ENCODE measurements at places on chromosomes 12 and 14.

- DNase-seq = no peak
Measured at GRCh38 chr12:14885718-14886221, at the start of gene MGP. MGP (minus strand) TSS chr12:14885854; CDS start chr12:14885791, 63 bp downstream.

- no peak for DNase-seq
Measured at GRCh38 chr14:93564918-93565317, 134.2 kb downstream of the UNC79 start.

- DNase-seq = no peak
Measured at GRCh38 chr14:83309211-83309610, 1775.6 kb upstream of the SEL1L start.

- no peak for DNase-seq
Measured at GRCh38 chr14:101072945-101073597, 169.5 kb upstream of the RTL1 start.

DNA sequence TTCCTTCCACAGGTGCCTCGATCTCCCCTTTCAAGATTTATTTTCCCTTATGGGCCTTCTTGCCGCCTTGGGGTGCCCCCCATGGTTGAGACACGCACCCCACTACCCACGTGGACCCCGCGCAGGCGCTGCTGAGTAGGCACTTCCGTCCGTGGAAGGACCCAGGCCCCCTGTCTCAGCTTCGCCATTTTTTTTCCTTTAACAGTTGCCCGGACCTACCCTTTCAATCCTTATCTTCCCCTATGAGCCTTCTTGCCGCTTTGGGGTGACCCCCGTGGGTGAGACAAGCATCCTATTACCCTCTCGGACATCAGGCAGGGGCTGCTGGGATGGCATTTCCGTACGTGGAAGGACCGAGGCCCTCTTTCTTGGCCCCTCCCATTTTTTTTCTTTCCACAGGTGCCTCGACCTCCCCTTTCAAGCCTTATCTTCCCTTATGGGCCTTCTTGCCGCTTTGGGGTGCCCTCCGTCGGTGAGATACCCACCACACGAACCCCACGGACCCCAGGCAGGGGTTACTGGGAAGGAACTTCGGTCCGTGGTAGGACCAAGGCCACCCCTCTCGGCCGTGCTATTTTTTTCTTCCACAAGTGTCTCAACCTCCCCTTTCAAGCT lies 268.2 kb downstream of the ALG10 start:
- no peak for DNase-seq

DNA sequence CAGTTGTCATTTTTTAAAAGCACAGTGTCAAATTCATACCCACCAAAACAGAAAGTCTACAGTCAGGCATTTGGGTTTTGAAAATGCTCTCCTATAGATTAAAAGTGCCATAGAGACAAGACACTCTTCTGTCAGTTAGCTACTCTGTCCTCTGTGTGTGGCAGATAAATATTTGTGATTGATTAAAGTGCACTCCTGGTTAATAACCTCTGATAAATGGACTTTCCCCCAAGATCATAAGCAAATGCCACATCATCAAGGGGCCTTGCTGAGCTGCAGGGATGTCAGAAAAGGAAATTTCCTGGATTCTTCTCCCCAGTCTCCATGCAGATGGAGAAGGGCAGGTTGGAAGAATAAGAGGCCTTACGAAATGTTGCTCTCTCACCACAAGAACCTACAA lies 1329.5 kb upstream of the TMEM132C start:
- no peak for DNase-seq

DNA sequence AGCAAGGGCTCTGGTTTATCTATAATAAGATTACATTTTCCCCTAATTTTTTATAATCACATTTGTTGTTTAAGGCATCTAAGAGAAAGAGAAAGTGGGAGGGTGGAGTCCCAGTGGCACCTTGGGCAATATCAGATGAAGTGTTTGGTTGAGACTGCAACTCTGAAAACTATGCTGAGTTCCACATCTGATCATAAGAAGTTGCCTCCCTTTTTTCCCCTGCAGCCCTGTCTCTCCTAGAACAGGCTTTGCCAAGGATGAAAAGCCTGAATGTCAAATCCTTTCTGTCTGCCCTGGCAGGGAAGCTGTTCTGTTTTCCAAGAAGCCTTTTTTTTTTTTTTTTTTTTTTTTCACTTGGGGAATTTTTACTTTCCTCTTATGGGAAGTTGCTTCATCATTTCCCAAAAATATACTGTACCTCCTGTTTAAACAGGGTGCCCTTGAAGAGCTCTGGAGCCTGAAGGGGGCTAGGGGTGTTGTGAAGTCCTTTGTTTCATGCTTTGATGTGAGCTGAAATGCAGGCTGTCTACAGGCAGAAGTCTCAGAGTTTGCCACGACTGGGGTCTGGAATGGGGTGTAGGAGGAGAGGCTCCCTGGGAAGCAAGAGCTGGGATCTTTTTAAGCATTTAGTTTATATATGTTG lies 71.3 kb downstream of the SUSD6 start:
- DNase-seq = no peak

DNA sequence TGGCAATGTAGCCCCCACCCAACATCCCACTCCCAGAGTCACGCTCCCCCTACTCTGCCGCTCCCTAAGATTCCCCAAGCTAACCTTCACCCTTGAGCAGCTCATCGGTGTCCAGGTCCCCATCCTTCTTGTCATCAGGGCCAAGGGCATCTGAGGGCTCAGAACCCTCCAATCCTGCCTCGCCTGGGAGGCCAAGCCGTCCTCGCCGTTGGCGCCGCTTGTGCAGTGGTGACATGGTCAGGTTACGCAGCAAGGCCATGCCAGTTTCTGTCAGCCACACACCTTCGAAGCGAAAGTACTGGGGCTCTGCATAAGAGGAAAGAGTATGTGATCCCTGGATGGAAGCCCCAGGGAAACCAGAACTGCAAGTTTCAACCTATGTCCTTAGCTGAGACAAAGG lies 15.9 kb downstream of the KMT2D start:
- no peak for DNase-seq

DNA sequence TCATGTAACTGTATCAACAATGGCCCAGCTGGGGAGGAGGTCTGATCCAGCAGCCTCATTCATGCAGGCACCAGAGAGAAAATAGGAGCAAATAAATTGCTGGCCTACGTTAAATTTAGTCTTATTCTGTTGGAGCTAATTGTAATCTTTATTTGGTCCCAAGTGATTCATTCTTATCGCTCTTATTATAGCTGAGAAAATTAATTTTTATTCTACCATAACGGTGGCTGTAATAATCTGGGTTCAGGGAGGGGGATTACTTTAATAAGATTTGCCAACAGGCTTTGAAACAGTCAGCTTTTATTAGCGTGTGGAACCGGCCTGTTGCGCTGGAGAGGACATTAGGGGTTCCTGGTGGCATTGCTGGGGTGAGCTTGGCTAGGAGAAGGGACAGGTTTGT lies 254.9 kb downstream of the AACS start:
- DNase-seq = no peak

DNA sequence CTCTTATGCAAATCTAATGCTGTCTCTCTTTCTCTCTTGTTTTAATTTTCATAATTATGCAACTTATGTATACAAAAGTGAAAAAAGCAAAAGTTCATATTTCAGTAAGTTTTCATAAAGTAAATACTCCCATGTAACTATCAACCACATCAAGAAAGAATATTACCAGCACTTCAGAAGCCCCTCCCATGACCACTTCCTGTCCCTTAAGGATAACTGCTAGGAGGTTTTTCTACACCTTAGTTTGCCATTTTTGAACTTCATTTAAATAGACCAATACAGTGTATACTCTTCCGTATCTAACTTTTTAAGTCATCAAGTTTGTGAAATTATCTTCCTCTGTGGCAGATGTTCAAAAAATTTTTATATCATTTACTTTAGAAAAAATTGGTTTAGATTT lies 547 bp upstream of the OR4K15 start:
- DNase-seq = no peak

DNA sequence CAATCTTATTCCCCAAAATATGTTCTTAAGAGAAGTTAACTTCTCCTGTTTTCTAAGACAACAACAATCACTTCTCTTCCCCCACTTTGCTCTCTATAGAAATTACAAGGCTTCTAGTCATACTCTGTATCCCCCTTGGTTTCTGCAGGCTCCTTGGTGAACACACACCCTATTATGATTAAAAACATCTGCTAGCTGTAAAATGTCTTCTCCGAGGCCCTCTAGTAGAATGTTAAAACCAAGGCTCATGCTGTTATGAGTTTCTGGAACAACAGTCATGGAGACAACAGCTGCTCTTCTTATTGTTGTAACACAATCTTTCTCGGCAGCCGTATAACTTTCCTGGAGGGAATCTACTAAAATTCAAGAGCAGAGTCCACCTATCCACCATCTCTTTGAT lies 397.5 kb upstream of the CCDC196 start:
- no peak for DNase-seq

DNA sequence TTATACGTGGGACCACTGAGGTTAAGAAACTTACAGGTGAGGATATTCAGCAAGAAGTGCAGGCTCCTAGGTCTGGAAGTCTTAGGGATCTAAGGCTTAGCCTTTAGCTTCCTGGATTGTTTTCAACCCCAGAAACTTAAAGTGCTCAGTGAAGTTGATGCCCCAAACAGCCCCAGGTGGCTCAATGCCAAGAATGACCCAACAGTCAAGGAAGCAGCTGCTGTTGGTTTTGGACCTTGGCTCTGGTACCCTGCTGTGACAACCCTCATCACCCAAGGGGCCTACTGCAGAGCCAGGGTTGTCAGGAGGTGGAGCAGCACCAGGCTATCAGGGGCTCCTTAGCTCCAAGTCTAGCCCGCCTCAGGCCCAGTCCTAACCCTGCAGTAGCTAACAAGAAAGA lies 36.8 kb downstream of the VDR start:
- DNase-seq = no peak

DNA sequence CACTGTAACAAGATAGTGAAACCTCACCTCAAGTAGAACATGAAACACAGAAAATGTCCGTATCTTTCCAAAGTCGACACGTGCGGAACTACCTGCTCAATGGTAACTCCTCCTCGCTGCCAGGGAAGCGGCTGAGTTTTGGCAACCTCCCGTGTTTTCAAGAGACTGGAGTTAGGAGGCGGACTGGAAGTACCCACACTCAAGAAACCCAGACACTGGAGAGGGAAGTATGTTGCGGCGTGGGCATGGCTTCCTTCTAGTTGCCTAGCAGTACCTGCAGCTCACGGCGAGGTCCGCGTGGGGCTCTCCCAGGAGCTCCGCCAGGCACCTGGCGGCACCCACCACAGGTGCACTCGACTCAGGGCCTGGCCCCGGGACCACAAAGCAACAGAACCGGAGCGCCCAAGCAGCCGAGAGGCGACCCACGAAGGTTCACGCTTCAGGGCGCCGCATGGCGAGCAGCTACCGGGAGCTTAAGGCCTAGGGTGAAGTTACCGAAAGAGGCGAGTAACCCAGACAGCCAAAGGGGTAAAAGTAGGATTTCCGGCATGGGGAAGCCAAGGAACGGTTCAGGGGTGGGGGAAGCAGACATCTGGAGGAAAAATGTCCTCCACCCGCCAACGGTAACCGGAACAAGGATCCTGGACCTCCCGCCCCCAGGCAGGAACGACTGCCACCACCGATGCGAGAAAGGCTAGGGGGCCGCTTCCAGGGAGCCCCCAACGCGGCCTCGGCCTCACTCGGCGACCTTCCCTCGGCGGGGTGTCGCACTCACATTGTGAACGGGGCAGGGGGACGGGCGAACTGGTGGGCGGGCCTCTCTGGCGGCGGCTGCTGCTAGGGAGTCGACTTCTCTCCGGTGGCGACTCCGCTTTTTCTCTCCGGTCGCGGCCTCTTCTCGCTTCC lies 608 bp downstream of the PTGES3 start:
- DNase-seq = peak; percentile 25

DNA sequence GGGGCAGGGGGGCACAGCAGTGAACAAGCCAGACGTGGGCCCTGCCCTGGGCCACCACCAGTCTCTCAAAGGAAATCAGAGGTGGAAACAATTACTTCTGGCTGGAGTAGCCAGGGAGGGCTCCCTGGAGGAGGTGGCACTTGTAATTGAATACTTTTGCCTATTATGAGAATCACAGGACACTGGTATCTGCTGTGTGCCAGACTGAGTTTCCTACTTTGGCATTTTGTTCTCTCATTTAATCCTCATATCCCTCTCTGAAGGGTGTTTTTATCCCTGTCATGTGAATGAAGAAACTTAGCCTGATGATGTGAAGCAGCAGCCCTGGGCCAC lies 7.2 kb downstream of the FAM222A start:
- DNase-seq = no peak

GRCh38 chr12:48937170-48937569 lies 11.9 kb upstream of the FKBP11 start:
- DNase-seq = no peak

GRCh38 chr12:130414381-130414780 lies 76.7 kb downstream of the PIWIL1 start:
- DNase-seq = no peak

GRCh38 chr12:83476006-83476405 lies 789.3 kb downstream of the TMTC2 start:
- DNase-seq = no peak

DNA sequence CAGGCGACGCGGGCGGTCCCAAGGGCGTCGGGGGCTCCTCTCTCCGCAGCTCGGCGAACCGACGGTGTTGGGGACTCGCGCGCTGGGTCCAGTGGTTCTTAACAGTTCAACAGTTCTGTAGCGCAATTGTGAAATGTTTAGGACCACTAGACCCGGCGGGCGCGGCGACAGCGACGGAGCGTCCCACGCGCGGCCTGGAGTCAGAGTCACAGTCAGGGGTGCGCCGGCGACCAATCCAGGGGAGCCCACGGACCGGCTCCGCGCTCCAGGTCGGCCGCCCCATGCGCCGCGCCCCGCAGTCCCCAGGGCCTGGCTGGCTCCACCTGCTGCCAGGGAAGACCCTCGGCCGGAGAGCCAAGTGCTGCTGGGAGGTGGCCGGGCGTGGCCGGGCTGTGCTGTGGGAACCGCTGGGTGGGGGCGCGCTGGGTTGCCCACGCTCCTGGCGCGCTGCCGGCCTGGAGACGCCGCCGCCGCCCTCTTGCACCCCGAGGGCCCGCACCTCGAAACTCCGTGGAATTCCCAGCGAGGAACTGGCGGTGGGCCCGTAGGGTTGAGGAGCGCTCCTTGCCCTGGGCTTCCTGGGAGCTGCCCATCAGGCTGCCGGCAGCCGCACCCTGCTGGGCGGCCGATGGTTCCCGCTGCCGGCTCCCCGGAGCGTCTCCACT lies 20.9 kb upstream of the KIF26A start:
- no peak for DNase-seq

- no peak for DNase-seq
Measured at GRCh38 chr12:105228494-105228893, 7.5 kb downstream of the APPL2 start.

- no peak for DNase-seq
Measured at GRCh38 chr14:52399921-52400595, 85.9 kb downstream of the PTGER2 start.

GRCh38 chr14:67265131-67265530 lies 23.9 kb downstream of the PALS1 start:
- no peak for DNase-seq

GRCh38 chr14:39374851-39375250 lies 57.4 kb downstream of the FBXO33 start:
- DNase-seq = no peak

GRCh38 chr12:91098461-91098860 lies 12.8 kb downstream of the LUM start:
- DNase-seq = no peak

DNA sequence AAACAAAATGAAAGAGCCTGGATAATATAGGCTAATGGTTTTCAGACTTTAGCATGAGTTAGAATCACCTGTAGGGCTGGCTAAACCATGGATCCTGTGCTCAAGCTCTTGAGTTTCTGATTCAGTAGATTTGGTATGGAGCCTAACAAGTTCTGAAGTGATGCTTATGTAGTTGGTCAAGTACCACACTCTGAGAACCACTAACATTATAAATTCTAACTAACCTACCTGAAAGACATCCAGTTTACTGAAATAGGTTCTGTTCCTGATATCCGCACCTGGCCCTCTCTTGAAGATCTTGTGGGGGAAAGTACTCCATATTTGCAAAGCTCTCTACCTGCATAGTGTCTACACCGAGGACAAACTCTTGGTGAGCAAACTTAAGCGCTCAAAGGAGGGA lies 59.4 kb upstream of the VSX2 start:
- no peak for DNase-seq
